NCI-H1436 treated with DMSO at 0.1 percent for 48 hours (cell line): ENCODE measurements at places on chromosomes 6 and 20.

DNA sequence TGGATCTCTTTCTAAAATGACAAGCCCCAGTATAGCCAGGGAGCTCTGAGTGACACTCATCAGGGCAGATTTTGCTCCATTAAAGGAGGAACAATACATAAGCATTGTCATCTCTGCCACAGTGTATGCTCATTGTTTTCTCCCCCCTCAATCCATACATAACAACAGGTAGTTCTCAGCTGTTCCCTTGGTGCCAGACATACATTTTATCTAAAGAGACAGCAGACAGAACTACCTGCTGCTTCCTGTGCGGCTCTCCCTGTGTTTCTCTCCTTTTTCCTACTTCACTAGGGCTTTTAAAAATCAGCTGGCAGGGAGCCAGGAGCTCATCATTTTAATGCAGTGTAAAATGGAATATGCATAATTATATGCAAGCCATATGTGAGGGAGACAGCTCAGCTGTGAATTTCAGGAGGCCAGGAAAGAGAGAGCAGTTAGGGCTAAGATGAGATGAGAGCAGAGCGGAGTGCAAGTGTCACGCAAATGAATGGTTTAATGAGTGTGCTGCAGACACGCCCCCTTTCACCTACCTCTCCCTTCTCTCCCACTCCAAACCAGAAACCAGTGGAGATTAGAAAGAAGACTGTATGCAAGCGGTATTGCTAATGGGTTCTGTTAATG is 96.0 kb downstream of the SOBP start:
- peak; percentile 70 for DNase-seq

- no peak for DNase-seq
These were observed 96.7 kb downstream of the TAF4 start for GRCh38 chr20:61968932-61969331.

- DNase-seq = no peak
These were observed 91.0 kb downstream of the BCKDHB start for GRCh38 chr6:80197474-80197873.

DNA sequence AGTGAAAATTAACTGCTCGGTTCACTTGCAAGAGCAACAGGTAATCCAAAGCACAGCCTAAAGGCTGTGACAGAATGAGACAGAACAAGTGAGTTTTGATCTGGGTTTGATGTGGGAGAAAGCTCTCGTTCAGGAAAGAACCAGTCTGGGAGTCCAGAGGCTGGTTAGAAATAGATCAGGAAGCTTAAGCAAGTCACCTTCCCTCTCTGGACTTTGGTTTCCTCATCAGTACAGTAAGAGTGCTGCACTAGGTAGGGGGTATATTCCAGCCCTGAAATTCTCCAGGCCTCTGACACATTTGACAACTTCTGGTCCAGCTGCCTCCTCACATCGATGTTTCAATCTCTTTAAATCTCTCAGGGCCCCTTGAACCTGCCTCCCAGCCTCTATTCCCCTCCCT is 33.7 kb upstream of the MDGA1 start:
- DNase-seq = no peak
